ENCODE measurements at places on chromosomes 1 and 21. TPM values are rescaled to one million over a fixed set of nuclear protein-coding genes. Genes with fewer than 3 reads are reported as not detected.

The ACTA1 gene
- not detected for total RNA-seq

The SPRR2E gene
- not detected for total RNA-seq

The MAGOH gene
- 56.1 TPM for total RNA-seq

The MAB21L3 gene
- total RNA-seq: not detected

The TGFB2 gene
- total RNA-seq: 56.2 TPM

The IGSF3 gene
- 0.47 TPM for total RNA-seq

The FNBP1L gene
- 68.2 TPM for total RNA-seq

The TADA1 gene
- total RNA-seq: 8.8 TPM

The NEK2 gene
- total RNA-seq: 18.2 TPM

The DPT gene
- not detected for total RNA-seq

The ACOT11 gene
- 1.5 TPM for total RNA-seq

The MRPL39 gene
- 43.5 TPM for total RNA-seq

The CCDC24 gene
- 1.6 TPM for total RNA-seq

The MMEL1 gene
- total RNA-seq: 1.3 TPM

The OR2T35 gene
- total RNA-seq: not detected

Data from endothelial cell of coronary artery (primary cell).